ENCODE measurements at places on chromosomes 1 and 21.

DNA sequence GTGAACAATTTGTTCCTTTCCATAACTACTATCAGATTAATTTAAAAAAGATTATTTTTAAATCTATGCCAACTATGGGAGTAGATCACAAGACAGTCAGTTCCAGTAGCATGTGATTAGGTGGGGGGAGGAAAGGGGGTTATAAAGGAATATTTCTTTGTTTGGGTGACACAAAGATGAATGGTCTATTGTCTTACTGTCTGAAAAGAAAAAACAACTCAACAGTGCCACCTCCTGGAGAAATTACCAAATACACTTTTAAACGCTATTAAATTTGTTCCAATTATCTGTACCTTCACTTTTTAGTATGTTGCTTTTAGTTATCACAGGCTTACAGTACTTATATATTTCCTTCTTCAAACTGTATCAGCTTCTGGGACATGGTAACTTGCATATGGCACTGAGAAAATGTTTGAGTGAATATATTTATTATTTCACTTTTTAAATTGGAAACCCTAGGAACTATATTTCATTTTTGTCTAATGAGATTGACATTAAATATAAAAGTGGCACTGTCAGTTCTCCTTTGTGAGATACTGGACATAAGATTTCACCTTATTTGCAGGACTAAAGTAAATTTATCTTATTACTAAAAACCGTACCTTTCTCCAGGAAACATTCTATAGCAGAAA is 1.7 kb upstream of the SORT1 start:
- H3K36me3 ChIP-seq = peaks cover 9% of the 10 kb centered on the region
- H3K4me3 ChIP-seq = no peak overlapping the region
- DNase-seq = no peak
- no peak overlapping the region for H3K27ac ChIP-seq

GRCh38 chr1:168601051-168601450 is 24.6 kb downstream of the XCL1 start:
- H3K36me3 ChIP-seq = no peaks in the 10 kb centered on the region
- no peaks in the 10 kb centered on the region for H3K27me3 ChIP-seq
- H3K4me3 ChIP-seq = no peak overlapping the region

GRCh38 chr1:178650934-178651511 is 74.0 kb upstream of the RALGPS2 start:
- peaks cover 2% of the 10 kb centered on the region for H3K27me3 ChIP-seq
- H3K4me3 ChIP-seq = no peak overlapping the region
- DNase-seq = no peak
- H3K27ac ChIP-seq = no peak overlapping the region
- H3K36me3 ChIP-seq = no peaks in the 10 kb centered on the region

GRCh38 chr1:213466541-213466940 is 415.5 kb downstream of the RPS6KC1 start:
- no peak overlapping the region for H3K4me3 ChIP-seq
- no peak overlapping the region for H3K27ac ChIP-seq
- no peaks in the 10 kb centered on the region for H3K27me3 ChIP-seq
- H3K4me1 ChIP-seq = no peaks in the 10 kb centered on the region
- H3K36me3 ChIP-seq = no peaks in the 10 kb centered on the region

- DNase-seq = no peak
- H3K36me3 ChIP-seq = no peaks in the 10 kb centered on the region
- no peak overlapping the region for H3K4me3 ChIP-seq
- no peak overlapping the region for H3K27ac ChIP-seq
Measured at GRCh38 chr21:21730512-21730911, 732.3 kb downstream of the NCAM2 start.

DNA sequence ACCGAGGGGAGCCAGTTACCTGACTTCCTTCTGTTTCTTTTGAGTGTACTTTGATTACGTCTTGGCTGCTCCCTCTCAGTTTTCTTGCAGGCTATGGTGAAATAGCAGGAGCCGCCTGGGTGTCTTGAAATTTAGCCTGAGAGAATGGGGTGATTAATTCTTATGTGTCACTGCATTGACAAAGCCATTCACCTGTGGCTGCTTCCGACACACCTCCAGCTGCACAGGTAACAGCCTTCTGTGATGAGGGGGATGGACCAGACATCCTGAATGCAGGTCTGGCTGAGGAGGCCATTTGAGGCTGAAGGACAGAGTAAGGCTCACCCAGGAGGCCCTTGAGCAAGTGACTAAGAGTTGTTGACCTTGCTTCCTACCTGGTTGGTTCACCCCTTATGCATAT is 16.5 kb downstream of the CACNA1E start:
- DNase-seq = no peak
- H3K4me3 ChIP-seq = no peak overlapping the region
- no peak overlapping the region for H3K27ac ChIP-seq
- peaks cover 32% of the 10 kb centered on the region for H3K27me3 ChIP-seq
- peaks cover 8% of the 10 kb centered on the region for H3K4me1 ChIP-seq
- H3K36me3 ChIP-seq = no peaks in the 10 kb centered on the region

DNA sequence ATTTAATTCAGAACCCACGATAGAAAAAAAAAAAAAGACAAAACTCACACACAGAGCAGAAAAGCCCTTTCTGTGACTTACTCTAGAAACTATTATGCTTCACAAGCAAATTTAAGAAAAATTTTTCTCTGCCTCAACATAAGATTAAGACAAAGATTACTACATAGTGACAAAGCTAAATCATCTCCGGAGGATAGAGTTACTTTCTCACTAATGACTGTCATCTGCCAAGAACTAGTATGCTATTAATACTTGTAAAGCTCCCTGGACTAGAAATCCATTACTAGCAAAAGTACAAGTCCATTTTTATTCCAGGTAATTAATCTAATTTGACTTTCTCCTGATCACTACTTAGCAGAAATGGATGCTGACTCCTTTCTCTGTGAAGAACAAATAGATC is 25.9 kb downstream of the GREM2 start:
- H3K4me3 ChIP-seq = no peak overlapping the region
- H3K4me1 ChIP-seq = no peaks in the 10 kb centered on the region
- no peaks in the 10 kb centered on the region for H3K36me3 ChIP-seq
- no peaks in the 10 kb centered on the region for H3K27me3 ChIP-seq
- DNase-seq = no peak

DNA sequence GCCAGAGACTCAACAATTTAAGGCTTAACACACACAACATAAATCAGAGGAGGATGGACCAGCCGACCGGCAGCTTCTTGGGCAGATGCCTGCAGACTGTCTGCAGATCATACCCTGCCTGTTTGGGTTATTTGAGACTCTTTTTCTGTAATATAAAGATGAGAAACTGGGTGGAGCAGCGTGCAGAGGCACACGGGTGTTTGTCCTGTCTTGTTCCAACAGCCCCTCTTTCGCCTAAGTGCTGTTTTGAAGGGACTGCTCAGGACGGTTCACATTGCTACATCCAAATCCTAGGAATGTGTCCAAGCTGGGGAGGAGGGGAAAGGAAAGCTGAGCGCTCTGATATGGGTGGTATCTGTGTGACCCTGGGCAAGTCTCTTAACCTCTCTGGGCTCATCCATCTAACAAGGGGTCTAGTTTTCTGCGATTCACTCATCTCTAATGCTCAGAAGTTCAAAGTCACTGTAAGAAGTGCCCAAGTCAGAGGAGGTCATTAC is 149.9 kb downstream of the CLIC6 start:
- no peak for DNase-seq
- H3K36me3 ChIP-seq = peaks cover 50% of the 10 kb centered on the region
- peak overlapping the region; percentile 39 for H3K27ac ChIP-seq
- no peak overlapping the region for H3K4me3 ChIP-seq
- no peaks in the 10 kb centered on the region for H3K27me3 ChIP-seq

DNA sequence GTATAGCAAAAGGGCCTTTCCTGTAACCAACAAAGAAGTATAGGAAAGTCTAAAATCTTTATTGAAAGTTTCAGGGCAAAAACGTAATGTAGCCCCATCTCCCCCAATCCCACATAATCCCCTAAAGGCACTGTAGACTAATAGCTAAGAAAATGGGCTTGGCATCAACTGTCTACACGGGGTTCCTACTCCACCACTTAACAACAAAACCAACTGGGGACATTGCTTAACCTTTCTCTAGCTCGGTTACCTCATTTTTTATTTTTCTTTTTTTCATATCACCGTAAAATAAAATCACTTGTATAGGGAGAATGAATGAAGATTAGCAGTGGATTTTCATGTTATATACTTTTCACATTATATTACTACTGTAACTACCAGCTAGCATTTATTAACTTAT is 12.3 kb downstream of the MACF1 start:
- no peak for DNase-seq
- peaks cover 21% of the 10 kb centered on the region for H3K36me3 ChIP-seq
- peak overlapping the region; percentile 95 for H3K27ac ChIP-seq
- peak overlapping the region; percentile 90 for H3K4me3 ChIP-seq
- H3K27me3 ChIP-seq = no peaks in the 10 kb centered on the region

DNA sequence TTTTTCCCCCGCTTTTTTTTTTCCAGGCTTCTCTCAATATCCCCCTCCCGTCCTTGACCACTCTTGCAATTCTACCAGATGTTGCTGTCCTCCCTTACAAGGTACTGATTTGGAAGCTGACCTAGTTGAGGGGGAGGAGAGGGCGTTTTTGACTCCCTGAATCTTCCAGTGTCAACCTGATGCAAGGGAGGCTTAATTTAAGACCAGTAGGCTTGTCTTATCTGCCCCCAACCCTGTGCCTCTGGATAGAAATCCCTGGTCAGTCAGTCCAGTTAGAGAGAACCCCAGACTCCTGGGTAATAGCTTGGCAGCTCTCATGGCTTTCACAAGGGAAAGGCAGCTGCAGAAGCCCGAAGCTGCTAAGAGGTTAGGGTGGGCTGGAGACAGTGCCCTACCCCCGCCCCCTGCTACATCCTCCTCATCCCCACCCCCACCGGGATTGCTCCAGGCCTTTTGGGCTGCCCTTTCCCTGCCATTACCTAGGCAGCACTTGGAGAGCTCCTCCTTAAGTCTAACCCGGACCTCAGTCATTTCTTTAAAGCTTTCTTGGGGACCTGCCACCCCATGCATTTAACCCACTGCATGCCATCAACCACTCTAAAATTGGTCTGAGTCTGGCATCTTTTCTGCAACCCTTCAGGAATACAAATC is 3.6 kb downstream of the ACKR1 start:
- peaks cover 58% of the 10 kb centered on the region for H3K27me3 ChIP-seq
- H3K27ac ChIP-seq = no peak overlapping the region
- H3K36me3 ChIP-seq = no peaks in the 10 kb centered on the region
- DNase-seq = no peak
- H3K4me3 ChIP-seq = no peak overlapping the region
- H3K4me1 ChIP-seq = peaks cover 28% of the 10 kb centered on the region

DNA sequence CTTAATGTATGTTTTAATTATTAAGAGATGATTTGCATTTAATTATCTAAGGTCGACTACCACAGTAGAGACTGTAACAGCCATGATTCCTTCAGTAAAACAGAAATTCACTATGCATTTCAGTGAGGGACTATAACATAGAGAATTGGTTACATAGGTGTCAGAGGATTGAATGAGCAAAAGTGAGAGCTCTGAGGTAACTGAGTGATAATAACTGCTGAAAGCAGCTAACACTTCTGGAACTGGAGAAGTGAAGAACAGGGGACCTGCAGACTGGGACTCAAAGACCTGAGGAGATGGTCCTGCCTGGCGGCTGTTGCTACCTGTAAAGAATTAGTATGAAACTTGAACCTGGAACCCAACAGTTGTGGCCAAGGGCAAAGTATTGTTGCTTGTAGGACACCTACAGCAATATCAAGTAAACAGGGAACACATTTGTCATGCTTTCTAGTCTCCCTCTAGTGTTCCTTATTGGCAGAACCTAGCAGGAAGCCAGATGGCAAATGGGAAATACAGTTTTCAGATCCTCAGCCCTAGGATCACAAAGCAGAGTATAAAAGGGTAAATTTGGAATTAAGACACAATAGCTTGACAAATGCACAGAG is 110.6 kb downstream of the HS2ST1 start:
- no peak overlapping the region for H3K4me3 ChIP-seq
- no peaks in the 10 kb centered on the region for H3K27me3 ChIP-seq
- H3K27ac ChIP-seq = no peak overlapping the region
- no peaks in the 10 kb centered on the region for H3K36me3 ChIP-seq

GRCh38 chr1:183651612-183652011 is 1.5 kb downstream of the APOBEC4 start:
- no peaks in the 10 kb centered on the region for H3K27me3 ChIP-seq
- no peak for DNase-seq

- peak overlapping the region; percentile 98 for H3K27ac ChIP-seq
- H3K27me3 ChIP-seq = peaks cover 6% of the 10 kb centered on the region
- peak overlapping the region; percentile 95 for H3K4me3 ChIP-seq
- peaks cover 54% of the 10 kb centered on the region for H3K36me3 ChIP-seq
- no peak for DNase-seq
Measured at GRCh38 chr1:212035835-212036605, 472 bp downstream of the DTL start.

DNA sequence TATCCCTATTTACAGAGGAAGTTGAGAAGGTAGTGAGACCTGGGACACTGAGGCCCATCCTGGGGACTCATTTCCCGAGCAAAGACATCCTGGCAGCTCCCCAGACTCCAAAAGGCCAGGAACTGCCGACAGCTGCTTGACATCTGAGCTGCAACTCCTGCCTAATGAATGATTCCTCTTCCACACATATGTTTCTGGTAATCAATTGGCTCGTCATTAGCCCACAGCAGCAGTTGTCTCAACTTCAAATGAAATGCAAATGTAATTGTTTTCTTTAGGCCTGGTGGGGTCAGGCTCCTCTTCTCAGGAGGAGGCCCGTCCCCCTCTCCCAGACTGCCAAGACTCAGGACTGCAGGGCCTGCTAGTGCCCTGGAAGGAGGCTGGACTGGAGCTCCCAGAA is 61.8 kb upstream of the DISP3 start:
- no peak overlapping the region for H3K4me3 ChIP-seq
- no peaks in the 10 kb centered on the region for H3K36me3 ChIP-seq
- H3K27me3 ChIP-seq = peaks cover 2% of the 10 kb centered on the region
- no peak for DNase-seq
- no peaks in the 10 kb centered on the region for H3K4me1 ChIP-seq
- no peak overlapping the region for H3K27ac ChIP-seq

GRCh38 chr1:183589874-183590243 is 400 bp downstream of the NCF2 start:
- H3K4me3 ChIP-seq = peak overlapping the region; percentile 66
- no peak for DNase-seq
- peak overlapping the region; percentile 74 for H3K27ac ChIP-seq
- no peaks in the 10 kb centered on the region for H3K36me3 ChIP-seq

DNA sequence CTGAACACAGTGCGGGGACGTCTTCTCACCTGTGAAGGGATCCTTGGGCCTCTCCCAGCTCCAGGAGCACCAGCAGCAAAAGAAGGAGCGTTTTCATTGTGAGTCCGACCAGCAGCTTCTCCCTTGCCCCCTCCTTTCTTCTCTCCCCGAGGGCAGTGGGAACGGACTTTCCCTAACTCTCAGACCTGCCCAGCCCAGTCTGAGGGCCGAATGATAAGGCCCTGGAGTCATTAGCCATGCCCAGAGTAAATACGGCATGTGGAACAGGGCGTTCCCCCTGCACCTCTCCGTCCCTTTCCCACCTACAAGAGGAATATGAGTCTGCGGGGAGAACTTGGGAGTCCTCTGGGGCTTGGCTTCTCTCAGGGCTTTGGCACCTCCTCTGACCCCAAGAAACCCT is at the start of gene CTSE:
Gene CTSE, minus strand, starts transcription at position 201 of the 400 bp plus-strand sequence. Its CDS starts 104 bp downstream, at position 97.
- H3K4me1 ChIP-seq = peaks cover 6% of the 10 kb centered on the region
- H3K4me3 ChIP-seq = no peak within 1 kb of the TSS
- H3K36me3 ChIP-seq = no peaks in the 10 kb centered on the region
- DNase-seq = no peak
- H3K27me3 ChIP-seq = peaks cover 15% of the 10 kb centered on the region
